Stimulated activated CD4-positive, alpha-beta T cell treated with anti-CD3 and anti-CD28 coated beads, Interleukin-1b, Interleukin-23, amount 100 ng/mL, for 1 hour (primary cell): ENCODE measurements at places on chromosomes 12 and 14.

- no peak for DNase-seq
Measured at GRCh38 chr14:100898465-100898864, 5.1 kb downstream of the RTL1 start.

- no peak for DNase-seq
Measured at GRCh38 chr14:24255931-24256711, 6.9 kb downstream of the TGM1 start.

DNA sequence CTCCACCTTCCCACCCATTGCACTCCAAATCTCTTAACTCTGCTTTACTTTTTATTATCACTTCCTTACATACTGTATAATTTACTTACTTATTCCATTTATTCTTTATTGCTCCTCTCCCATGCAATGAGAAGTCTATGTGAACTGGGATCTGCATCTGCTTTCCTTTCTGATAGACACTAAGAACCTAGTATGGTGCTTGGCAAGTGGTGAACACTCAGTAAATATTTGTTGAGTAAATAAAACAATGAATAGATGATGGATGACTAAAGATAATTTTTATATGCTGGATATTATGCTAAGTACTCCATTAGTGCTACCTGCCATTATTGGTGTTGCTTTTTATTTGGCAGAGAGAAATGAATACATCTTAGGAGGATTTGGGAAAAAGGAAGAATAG lies 151.0 kb downstream of the TPH2 start:
- DNase-seq: no peak

GRCh38 chr12:91332302-91332701 lies 149.7 kb upstream of the DCN start:
- no peak for DNase-seq

- DNase-seq: no peak
Measured at GRCh38 chr12:65894088-65894487, 69.8 kb downstream of the HMGA2 start.

- no peak for DNase-seq
Measured at GRCh38 chr12:6354495-6355393, 12.9 kb upstream of the TNFRSF1A start.

DNA sequence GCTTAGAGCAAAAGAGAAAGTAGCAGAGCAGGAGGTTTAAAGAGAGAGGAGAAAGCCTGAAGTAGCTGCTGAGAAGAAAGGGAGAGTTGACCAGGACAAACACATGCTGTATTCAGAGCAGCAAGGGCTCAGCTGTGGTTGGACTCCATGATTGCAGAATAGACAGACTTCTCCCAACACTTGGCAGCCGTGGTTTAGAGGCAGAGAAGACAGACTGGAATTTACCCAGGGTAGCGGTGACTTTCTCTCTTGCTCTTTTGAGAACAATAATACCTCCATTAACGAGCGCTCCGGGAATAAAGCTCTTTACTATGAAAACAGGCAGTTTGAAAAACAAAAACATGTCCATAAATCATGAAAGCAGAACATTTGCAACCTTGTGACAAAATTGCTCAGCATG lies 21.4 kb upstream of the IGF1 start:
- DNase-seq: no peak

DNA sequence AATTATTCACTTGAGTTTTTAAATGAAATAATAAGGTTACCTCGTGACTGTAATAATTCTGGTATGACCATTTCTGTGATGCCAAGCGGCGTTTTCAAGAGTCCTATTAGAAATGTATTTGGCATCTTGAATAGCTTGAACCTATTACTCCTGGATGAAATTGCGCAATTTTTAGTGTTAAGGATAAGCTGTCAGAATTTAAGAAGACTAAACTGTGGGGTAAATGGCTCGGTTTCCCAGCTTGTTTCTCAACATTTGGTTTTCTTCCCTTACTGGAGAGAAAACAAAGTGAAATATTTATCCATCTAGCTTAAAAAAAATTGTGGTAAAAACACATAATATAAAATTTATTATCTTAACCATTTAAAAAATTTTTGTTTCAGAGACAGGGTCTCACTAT lies 26.8 kb downstream of the PCNX1 start:
- DNase-seq: no peak

DNA sequence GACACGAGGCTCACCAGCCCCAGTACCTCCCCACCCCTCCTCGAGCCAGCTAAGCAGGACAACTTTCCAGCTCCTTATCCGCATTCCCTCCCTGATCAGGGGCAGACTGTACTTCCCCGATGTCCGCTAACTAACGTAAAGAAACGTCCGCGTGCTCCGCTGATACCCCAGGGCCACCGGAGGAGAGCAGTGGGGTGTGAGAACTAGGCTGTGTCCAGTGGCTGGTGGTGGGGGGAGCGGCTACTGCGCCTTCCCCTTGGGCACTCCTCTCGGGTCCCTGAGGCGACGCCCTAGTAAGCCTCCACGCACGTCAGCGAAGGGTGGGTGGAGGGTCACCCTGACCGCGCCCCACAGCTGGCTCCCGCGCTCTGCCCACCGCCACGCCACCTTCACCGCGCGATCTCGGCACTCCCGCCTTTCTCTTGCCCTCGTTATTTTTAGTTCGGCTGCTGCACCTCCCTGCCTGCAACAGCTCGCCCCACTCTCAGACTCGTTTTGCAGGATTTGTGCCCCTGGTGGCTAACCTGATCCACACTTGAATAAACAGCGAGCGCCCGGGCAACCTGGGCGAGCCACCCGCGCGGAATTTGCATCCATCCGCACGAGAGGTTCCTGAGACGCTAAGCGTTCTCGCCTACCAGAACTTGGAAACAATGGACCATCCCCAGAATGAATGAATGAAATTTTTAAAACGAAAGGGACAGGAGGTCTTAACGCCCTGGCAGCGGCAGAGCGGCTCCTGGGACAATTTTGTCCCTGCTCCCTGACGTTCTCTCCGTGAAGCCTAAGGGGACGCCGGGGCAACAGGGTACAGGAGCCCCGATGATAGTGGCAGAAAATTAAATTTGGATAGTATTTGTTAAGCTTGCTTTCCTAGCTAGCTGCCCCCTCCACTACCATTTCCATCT lies 6.9 kb upstream of the BMP4 start:
- DNase-seq: no peak

GRCh38 chr14:31933716-31934115 lies 143.4 kb upstream of the ARHGAP5 start:
- no peak for DNase-seq

GRCh38 chr14:95402176-95402575 lies 82.5 kb upstream of the CLMN start:
- no peak for DNase-seq

- no peak for DNase-seq
Measured at GRCh38 chr12:98751580-98752115, 106.6 kb downstream of the APAF1 start.

GRCh38 chr14:84670796-84671195 lies 859.1 kb upstream of the FLRT2 start:
- DNase-seq: no peak

- DNase-seq: no peak
Measured at GRCh38 chr14:50666772-50667683, 1.1 kb downstream of the SAV1 start.

DNA sequence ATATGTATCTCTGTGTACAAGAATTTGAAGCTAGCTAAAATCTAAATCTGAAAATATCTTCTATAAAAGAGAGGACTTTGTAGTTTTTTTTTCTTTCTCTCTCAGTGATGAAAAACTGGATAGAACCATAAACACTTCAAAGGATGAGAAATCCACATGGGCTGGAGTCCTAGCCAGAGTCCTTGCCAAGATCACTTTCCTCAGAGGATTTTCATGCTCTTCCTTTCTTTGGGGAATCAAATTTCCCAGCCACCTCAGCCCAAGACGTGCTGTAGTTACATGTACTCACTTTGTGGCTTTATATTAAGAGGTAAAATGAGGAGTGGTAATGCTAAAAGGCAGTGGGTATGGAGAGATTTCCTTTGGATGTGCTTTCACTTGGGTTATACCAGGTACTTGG lies 110.3 kb downstream of the SLC38A1 start:
- DNase-seq: no peak

DNA sequence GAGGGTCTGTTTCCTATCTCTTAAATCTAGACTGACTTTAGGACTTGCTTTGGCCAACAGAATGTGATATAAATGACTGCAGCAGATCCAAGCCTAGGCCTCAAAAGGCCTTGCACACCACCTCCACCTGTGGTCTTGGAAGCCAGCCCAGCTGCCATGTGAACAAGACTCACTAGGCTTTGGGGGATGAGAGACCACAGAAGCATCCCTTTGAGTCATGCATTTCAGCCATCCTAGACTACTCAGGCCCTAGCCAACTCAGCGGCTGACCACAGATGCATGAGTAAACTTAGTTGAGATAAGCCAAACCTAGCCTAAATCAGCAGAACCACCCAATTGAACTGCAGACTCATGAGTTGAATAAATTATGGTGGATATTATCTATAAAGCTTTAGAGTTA lies 87.7 kb downstream of the KCNH5 start:
- no peak for DNase-seq

GRCh38 chr12:2550561-2551411 lies 244.0 kb upstream of the FKBP4 start:
- DNase-seq: no peak

DNA sequence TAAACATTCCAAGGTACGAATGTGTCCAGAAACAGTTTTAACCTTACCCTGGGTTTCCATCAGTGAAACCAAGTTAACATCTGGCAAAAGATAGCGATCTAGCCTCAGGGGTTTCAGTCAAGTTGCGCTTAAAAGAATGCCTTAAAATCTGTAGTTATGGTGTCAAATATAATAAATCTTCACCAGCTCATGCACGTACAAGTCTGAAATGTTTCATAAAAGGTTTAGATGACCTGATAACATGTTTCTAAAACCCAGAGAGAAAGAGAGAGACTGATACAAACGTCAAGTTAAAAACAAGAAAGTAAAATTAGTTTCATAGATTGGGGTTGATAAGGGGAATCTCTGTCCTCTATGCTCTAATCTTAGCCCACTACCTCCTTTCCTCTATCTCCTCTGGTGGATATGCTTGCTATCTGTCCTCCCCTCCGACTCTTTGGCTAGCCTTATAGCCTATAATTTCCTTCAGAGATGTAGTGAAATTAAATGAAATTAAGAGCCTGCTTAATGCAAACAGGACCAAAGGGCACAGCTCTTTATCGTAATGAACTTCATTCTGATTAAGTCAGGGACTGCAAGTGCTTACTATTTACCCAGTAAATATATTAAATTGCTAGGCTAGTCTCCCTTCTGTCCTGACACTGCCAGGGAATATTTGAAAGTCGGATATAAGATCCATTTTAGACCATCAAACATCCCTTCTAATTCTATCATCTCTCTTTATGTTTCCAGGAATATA lies 18.4 kb upstream of the FOS start:
- DNase-seq: no peak
